ENCODE measurements at places on chromosomes 3 and 15. TPM values are rescaled to one million over a fixed set of nuclear protein-coding genes. Genes with fewer than 3 reads are reported as not detected.

Gene TMEM108
- total RNA-seq, result 0.40 TPM

Gene IMPG2
- 0.33 TPM for total RNA-seq

Gene MINAR1
- total RNA-seq, result 0.92 TPM

Gene NECTIN3
- total RNA-seq, result 64.5 TPM

Gene CPEB1
- total RNA-seq, result not detected

Gene NOX5
- total RNA-seq, result under 0.01 TPM

Gene LXN
- 179 TPM for total RNA-seq

Gene TMEM89
- total RNA-seq, result not detected

Gene MYH15
- total RNA-seq, result 0.26 TPM

Gene INSYN1
- 0.26 TPM for total RNA-seq

Gene PCLAF
- 49.8 TPM for total RNA-seq

Gene IGF2BP2
- 62.0 TPM for total RNA-seq

Gene DUOXA2
- total RNA-seq, result not detected

Gene PPP1R14D
- total RNA-seq, result not detected

Gene GPR27
- total RNA-seq, result not detected

Gene NMB
- 4.9 TPM for total RNA-seq

Gene MAP6D1
- 2.9 TPM for total RNA-seq

Gene KIF15
- total RNA-seq, result 19.8 TPM

Gene CSPG4
- total RNA-seq, result 0.04 TPM

Gene CAND2
- total RNA-seq, result 3.3 TPM

Gene SAXO2
- total RNA-seq, result 0.11 TPM

Gene FAM107A
- 9.6 TPM for total RNA-seq

Gene CHRM5
- total RNA-seq, result not detected

Gene SKIL
- total RNA-seq, result 103 TPM

Gene SYNPR
- total RNA-seq, result not detected

Gene DAZL
- not detected for total RNA-seq

Gene PLAAT1
- total RNA-seq, result 0.26 TPM

Gene TMEM212
- not detected for total RNA-seq

Gene LIPH
- total RNA-seq, result 0.07 TPM

Gene FANCD2OS
- not detected for total RNA-seq
